ENCODE measurements at places on chromosomes 5 and 9.

DNA sequence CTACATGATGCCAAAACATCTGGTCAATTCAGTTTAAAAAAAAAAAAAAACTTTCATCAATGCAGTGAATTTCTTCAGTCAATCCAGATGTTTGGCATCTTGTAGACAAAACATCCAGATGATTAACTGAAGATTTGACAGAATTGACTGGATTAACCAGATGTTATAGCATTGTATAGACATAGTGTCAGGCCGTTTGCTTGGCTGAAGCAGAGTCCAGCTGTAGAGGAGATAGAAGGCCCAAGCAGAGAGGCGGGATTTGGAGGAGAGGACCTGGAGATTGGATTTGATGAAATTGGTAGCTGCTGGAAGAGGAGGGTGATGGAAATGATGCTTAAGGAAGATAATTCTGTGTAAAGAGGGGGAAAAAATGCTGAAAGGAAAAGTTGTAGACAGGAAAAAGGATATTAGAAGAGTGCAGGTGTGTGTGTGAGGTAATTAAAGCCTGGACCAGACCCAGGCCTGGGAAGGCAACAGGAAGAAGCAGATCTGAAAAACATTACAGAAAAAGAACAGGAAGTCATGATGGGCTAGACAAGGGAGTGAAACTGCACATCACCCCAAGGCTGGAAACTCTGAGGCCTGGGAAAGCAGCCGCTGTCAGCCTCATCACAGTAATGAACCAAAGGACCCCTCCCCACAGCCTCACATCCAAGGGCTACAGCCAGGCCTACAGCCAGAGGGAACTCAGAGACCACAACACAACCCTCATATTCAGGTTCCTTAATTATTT, 258.3 kb downstream of the CWC27 start:
- no peak for DNase-seq

GRCh38 chr9:17963498-17963897, 384.6 kb downstream of the SH3GL2 start:
- no peak for DNase-seq

DNA sequence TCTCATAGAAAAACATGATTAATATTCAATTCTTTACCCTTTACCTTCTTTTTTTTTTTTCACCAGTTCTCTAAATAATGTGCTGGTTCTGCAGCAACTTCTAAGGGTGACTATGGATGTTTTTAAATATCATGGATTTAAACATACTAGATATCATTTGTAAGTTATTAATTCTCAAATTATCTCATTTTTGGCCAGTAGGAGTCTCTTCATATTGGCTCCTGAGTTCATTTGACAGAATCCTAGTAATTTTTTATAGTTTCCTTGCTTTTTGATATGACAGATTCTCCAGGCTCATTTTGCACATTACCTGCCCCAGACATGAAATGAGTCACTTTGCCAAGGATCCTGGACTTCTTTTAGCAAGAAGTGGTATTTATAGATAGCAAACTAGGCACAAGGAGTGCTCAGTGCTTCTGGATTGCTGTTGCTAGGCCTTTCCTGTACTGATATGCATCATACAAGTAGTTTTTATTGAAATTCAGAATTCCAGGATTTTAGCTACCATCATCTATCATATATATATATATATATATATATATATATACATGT, 201.3 kb upstream of the IL12B start:
- no peak for DNase-seq

- no peak for DNase-seq
Measured at GRCh38 chr9:131240047-131240921, 36.0 kb downstream of the FAM78A start.

DNA sequence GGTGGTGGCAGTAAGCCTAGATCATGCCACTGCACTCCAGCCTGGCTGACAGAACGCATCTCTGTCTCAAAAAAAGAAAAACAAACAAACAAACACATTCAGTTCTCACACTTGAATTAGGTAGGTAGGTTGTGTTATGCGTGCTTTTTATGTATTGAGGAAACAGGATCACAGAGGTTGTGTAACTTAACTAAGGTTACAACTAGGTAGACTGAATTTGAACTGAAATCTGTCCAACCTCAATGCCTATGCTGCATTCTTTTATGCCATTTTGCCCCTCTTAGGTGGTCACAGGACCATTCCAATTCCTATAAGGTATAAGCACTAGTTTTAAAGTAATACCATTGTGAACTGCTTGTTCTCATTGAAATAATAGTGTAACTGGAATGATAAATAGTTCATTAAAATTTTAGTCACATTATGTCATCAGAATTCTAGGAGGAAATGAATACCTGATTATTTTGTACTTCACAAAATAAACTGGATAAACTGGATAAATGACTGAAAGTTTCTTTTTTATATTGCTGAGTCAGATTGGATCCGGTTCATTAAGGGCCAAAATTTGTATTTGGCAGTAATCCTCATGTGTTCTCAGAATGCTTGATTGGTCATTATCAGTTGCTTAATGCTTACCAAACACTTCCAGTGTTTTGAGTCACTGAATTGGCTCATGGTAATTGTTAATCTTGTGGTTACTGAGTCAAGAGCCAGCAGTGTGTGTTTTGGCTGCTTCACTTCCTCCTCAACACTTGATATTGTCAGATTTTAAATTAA, 7.1 kb downstream of the UBAP1 start:
- DNase-seq: peak; percentile 80

- DNase-seq: no peak
Measured at GRCh38 chr9:14298601-14299022, 15.3 kb downstream of the NFIB start.
